ENCODE measurements at places on chromosomes 2 and 18. TPM values are rescaled to one million over a fixed set of nuclear protein-coding genes. Genes with fewer than 3 reads are reported as not detected.

GRCh38 chr2:8437228-8437948 is 244.5 kb upstream of the ID2 start:
- DNase-seq, result no peak

DNA sequence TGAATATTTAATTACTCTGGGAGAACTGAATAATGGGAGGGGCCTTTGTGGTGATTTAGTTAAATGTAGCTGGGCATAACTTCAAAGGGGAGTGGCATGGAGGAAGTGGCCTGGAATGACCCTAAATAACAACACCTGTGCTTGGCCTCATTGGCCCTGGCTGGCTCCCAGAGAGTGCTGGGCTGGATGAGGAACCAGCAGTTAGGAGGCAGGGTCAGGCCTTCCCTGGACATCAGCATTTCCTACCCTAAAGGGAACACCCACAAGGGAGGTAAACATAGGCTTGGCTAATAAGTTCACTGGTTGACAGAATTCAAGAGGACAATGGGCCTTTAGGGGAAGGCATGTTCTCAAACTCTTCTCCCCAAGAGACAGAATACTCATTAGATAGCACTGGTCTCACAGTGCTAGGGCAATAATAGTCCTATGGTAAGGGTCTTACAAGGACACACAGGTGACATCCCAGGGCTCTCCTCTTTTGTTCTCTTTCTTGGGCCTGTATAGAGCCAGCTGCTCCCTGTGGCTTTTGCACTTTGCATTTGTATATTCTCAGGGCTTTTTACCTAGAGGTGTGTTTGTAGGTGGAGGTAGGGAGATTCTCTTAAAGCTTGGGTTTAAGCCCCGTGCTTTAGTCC is 106.8 kb downstream of the ZNF519 start:
- DNase-seq, result no peak

DNA sequence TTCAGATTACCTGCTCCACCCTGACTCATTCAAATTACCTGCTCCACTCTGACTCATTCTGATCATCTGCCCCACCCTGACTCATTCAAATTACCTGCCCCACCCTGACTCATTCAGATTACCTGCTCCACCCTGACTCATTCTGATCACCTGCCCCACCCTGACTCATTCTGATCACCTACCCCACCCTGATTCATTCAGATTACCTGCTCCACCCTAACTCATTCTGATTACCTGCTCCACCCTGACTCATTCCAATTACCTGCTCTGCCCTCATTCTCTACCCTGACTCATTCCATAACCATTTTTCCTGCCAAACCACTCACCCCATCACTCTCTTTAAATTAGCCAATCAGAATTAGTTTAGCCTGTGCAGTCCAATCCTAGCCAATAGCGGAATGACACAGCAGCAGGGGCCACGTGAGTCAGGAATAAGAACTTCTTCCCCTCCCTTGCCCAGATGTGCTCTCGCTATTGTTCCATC is 26.2 kb downstream of the CFAP53 start:
- DNase-seq, result no peak

- no peak for DNase-seq
These were observed 98.5 kb downstream of the PRKCE start for GRCh38 chr2:45750001-45750400.

- DNase-seq, result no peak
These were observed 143.0 kb downstream of the TANC1 start for GRCh38 chr2:159111346-159111927.

GRCh38 chr18:13615432-13615861 is 110.9 kb downstream of the FAM210A start:
- DNase-seq, result no peak

DNA sequence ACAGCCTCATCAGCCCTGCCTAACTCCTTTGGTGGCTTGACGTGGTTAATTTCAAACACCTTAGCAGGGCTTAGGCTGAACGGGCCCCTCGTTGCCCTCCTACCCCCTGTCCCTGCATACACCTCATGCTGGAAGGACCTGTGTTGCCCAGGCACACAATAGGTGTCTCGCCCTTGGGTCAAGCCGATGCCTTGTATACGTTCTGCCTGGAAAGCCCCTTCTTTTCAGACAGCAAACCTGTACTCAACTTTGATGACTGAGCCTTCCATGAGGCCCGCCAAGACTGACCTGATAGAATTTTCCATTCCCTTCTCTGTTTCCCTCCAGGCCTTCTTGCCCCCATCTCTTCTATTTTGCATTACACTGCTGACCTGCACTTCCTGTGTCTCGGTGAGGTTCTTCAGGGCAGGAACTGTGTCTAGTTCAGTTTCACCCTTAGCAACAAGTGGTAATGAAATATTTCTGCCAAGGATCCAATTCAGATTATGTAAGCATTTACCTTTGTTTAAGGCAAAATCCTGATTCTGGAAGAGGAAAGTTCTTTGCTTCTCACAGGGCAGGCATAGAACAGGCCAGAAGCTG is 7.9 kb downstream of the GREB1 start:
- DNase-seq, result no peak

GRCh38 chr2:26849056-26849999 is 1.4 kb downstream of the DPYSL5 start:
- DNase-seq, result peak; percentile 55

- DNase-seq, result no peak
These were observed 358.7 kb downstream of the SETBP1 start for GRCh38 chr18:45039376-45039775.

GRCh38 chr18:61080954-61081528 is 252.2 kb upstream of the CDH20 start:
- no peak for DNase-seq

GRCh38 chr2:68319398-68320117 is at the start of gene CNRIP1:
TSS of gene CNRIP1 (minus strand) at chr2:68319949. CDS start at chr2:68319400, 549 bp downstream.
- peak; percentile 84 for DNase-seq

- DNase-seq, result no peak
These were observed 4.3 kb upstream of the MYO1B start for GRCh38 chr2:191240871-191241270.

DNA sequence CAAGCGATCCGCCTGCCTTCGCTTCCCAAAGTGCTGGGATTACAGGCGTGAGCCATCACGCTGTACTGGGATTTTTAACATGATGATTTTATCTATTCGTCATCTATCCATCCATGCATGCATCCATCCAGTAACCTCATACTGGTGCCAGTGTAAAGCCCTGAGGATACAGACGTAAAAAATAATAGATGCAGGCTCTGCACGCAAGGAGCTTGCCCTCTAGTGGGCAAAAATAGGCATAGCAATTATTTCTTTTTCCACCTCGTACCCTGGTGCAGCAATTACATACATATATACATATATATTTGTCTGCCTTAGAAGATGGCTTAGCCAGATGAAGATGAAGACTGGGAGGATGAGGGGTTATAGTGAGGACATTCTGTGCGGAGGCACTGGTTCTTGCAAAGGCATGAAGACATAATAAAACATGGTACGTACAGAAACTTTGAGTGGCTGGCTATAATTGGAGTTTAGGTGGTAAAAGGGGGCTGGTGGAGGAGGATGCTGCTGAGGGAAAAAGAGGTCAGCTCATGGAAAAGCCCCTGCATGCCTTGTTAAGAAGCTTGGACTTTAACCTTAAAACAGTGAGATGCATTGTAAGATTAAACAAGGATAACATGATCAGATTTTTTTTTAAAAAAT is 19.6 kb upstream of the RPIA start:
- DNase-seq, result peak; percentile 10

- no peak for DNase-seq
These were observed 100.7 kb downstream of the ANKRD44 start for GRCh38 chr2:197209742-197210408.

GRCh38 chr2:238449909-238450417 is 23.2 kb downstream of the ASB1 start:
- no peak for DNase-seq

- no peak for DNase-seq
These were observed 91.4 kb upstream of the NCK2 start for GRCh38 chr2:105653302-105653701.

DNA sequence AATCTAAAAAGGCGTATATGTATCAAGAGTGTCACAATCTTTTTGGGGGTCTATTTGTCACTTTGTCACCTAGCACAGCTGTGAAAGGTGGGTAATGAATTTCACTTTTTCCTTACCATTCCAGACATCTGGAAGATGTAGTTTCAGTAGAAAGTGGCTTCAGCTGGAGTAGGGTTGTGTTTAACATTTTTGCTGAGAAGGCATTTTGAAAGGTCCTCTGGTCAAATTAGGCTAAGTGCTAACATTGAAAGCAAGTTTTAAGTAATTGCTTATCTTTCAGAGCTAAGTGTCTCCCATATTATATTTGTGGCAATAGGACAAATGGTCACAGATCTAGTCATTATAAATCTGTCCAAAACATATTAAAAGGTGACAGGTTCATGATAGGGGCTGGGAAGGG is 542.1 kb upstream of the SPHKAP start:
- DNase-seq, result no peak

GRCh38 chr2:105919826-105920225 is 175.1 kb downstream of the NCK2 start:
- DNase-seq, result no peak

- peak; percentile 7 for DNase-seq
These were observed 62.8 kb downstream of the SFXN5 start for GRCh38 chr2:73008766-73009135.

GRCh38 chr2:83481436-83481835 is 977.6 kb downstream of the SUCLG1 start:
- DNase-seq, result no peak

Gene TEX44
- polyA plus RNA-seq, result not detected

Gene LYG2
- polyA plus RNA-seq, result not detected

Gene C1GALT1C1L
- polyA plus RNA-seq, result 3.5 TPM

Gene NMS
- polyA plus RNA-seq, result not detected

Gene CHAC2
- 3.7 TPM for polyA plus RNA-seq

Gene FMNL2
- polyA plus RNA-seq, result 10.7 TPM

Gene PCARE
- 1.3 TPM for polyA plus RNA-seq

Data from kidney (tissue), 22 donors.